Left colon (tissue), 2 donors: ENCODE measurements at places on chromosomes 3 and 15. TPM values are rescaled to one million over a fixed set of nuclear protein-coding genes. Genes with fewer than 3 reads are reported as not detected.

The CCDC12 gene
- total RNA-seq: 40.0 TPM

The MUC13 gene
- 1,001 TPM for total RNA-seq

The ELL3 gene
- 34.6 TPM for total RNA-seq

The ACKR2 gene
- 6.3 TPM for total RNA-seq

The FAM131A gene
- 20.9 TPM for total RNA-seq

The SNRPN gene
- total RNA-seq: 20.4 TPM

The FRG2C gene
- not detected for total RNA-seq

The LTF gene
- 1.0 TPM for total RNA-seq

The ADGRG7 gene
- total RNA-seq: 15.6 TPM

The ASB14 gene
- total RNA-seq: not detected

The SH3GL3 gene
- 0.14 TPM for total RNA-seq

The CCR1 gene
- 4.5 TPM for total RNA-seq

The TNNC1 gene
- total RNA-seq: 4.6 TPM

The ACP3 gene
- 14.7 TPM for total RNA-seq

The GOLGA8R gene
- 1.6 TPM for total RNA-seq

The TRPC1 gene
- 2.5 TPM for total RNA-seq
